ENCODE measurements at places on chromosomes 1 and 21.

DNA sequence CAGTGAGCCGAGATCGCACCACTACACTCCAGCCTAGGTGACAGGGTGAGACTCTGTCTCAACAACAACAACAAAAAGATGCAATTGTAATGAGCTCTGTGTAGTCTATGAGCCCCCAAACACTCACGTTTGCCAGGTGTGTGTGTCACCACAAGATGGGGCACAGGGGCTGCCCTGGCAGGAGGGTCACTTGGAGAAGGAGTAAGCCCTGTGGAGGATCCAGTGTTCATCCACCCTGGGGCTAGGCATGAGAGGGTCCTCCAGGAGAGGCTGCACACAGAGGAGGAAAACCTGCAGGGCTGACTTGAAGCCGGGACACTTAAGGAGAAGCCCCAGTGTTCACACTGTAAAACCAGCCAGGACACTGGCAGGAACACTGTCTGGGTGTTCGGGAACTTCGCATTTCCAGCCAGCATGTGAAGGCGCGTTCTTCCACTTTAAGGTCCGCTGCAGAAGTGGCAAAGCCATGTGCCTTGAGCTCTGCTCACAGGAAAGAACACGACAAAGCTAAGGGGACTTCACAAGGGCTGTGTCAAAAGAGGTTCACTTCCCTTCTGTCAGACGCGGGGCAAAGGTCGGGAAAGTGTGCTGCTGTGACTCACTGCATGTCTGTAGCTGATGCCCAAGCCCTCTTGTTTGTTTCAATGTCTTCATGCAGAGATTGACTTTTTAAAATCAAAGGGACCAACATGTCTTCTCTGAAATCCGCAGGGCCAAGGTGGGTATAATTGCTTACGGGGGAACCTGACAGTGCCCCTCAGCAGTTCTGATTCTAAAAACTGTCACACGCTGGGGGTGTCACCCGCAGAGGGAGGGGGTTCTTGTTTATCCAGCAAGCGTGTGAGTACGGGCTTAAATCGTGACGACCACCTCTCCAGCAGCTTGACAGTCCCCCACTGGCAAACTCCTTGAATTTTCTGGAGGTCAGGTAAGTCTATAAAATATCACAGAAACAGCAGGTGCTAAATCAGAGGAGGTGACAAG is 102.8 kb downstream of the RIPK4 start:
- no peak for DNase-seq

DNA sequence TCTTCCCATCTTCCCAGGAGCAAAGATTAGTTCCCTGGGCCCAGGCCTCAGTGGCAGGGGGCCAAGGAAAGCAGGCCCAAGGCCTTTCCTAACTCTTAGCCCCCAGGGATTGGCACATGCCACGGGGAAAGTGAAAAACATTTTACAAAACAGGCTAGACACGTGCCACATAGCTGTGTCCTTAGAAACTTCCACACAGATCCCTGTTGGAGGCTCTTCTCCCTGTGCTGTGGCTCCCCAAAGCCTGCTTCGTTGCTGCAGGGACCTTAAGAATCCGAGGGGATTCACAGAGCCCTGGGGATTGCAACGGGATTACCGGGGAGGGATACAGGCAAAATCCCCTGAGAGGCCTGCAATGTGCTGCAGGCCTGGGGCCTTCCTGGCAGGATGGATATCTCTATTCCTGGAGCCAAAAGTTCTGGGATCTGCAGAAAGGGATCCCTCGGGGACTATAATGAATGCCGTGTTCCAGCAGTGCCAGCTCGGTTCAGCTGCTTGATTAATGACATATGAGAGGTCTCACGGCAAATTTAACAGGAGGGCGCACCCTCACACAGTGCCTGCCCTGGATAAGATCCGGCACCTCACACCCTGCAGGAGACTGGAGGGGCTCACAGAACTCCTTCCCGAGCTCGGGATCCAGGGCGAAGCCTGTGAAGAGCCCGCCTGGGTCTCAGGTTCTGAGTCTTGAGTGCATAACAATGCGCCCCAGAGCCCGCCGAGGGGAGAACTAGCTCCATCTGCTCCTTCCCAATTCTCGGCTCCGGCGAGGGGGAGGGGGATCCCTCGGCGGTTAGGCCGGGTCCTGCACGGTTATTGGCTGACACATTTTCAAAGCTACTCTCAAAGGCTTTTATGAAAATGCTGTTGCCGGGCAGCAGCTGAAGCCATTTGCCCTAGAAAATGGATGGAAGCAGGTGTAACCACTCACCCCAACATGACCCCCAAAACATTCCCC is 15.3 kb upstream of the RGS8 start:
- no peak for DNase-seq

DNA sequence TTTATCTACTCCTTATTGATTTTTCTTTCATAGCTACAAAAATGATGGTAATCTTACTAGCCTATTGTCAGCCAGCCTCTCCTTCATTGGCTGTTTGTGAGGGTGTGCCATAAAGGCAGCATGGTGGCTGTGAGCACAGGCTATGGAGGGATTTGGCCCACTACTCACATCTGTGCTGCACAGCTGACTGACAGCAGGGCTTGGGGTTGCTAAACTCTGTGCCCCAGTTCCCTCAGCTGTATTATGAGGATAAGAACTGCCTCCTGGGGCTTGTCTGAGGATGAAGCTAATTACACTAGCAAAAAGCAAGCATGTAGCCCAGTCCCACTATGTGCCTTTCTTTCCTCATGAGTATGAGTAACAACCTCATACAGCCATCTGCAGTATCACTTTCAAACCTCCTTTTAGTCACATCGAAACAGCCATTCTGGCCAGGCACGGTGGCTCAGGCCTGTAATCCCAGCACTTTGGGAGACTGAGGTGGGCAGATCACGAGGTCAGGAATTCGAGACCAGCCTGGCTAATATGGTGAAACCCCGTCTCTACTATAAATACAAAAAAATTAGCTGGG is 66.2 kb downstream of the COQ8A start:
- no peak for DNase-seq

- no peak for DNase-seq
Measured at GRCh38 chr1:11914024-11914423, 12.2 kb downstream of the KIAA2013 start.

GRCh38 chr1:79543394-79543793 is 536.9 kb upstream of the ADGRL4 start:
- no peak for DNase-seq

GRCh38 chr1:212232090-212232489 is 53.1 kb upstream of the PPP2R5A start:
- DNase-seq, result no peak

GRCh38 chr1:178501705-178502329 is 5.1 kb upstream of the CLEC20A start:
- DNase-seq, result peak; percentile 44

DNA sequence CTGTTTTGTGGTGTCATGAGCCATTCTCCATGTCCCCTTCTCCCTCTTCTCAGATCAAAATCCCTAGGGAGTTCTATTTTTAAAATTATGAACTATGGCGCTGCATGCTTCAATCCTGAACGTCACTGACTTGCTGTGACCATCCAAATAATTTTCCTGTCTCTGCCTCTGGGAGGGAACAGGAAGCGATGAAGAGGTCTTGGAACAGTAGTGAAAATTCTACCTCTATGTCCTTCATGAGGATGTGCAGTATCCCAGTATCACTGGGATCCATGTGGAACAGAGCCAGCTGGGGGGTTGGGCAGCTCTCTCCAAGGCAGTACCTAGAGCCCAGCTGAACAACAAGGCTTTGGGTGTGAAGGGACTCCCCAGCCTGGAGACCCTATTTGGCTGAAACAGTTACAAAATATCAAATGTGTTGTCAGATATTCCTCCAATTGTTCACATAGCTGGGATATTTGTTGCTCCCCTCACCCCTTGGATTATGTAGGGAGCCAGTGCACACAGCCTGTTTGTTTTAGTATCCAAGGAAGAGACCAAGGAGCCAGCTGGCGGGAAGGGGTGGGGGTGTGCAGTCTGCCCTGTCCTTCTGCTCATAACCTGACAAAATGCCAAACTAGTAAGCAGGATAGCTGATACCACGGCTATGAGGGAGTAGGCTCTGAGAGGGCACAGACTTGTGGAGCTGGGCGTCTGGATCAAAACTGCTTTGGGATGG is 7.6 kb downstream of the DCLRE1B start:
- no peak for DNase-seq

DNA sequence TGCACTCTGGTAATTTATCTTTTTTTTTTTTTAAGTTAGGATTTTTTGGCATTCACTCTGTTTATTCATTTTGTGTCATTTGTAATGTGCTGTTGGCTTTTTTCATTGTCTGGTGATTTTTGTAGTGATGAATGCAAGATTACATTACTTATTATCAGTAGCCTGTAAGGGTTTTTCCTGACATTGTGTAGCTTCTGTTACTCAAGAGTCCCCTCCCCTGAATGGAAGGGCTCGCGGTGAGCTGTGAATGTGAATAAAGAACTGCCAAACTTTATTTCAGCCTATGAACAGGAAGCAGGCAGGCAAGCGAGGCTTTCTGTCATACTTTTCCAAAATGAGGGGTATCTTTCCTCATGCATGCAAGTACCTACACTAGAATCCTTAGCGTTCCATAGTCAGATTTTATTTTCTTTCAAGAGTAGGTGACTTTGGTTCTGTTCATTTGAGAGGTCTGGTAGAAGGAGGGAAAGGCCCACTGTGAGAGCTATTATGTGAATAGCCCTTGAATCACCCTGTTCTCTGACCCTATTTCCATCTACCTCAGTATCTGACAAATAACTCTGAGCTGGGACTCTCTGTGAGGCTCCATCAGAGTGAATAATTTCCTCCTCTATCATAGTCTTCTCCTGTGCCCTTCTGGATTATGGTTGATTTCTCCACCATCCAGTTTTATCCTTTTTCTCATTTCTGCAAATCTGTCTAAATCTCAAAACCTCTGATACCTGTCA is 114.0 kb downstream of the CD247 start:
- no peak for DNase-seq

DNA sequence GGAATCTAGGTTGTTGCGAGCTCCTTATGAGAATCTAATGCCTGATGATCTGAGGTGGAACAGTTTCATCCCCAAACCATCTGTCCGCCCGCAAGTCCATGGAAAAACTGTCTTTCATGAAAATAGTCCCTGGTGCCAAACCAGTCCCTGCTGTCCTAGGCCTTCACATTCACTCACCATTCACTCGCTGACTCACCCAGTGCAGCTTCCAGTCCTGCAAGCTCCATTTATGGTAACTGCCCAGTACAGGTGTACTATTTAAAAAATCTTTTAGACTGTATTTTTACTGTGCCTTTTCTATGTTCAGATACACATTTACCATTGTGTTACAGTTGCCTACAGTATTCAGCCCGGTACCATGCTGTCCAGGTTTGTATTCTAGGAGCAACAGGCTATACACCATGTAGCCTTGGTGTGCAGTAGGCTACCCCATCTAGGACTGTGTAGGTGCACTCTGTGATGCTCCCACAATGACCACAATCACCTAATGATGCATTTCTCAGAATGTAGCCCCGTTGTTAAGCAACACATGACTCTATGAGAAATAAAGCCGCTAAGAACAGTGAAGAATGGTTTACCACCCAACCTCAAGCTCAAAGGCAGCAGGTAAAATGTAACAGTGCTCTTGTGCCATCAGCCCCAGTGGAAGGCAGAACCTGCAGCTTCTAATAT is 2.4 kb downstream of the ECHDC2 start:
- no peak for DNase-seq

DNA sequence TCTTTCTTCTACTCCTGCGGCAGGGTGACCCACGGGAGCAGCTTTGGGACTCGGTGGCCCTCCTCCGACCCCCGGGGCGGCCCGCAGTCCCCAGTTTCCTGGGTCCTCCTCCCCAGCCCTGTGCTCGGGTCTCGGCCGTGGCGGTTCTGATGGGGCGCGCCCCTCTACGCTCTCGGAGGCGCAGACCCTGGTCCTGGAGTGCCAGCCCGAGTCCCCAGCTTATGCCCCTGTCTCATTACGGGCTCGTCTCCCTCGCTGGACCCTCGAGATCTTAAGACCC is 430 bp downstream of the BTG2 start:
- DNase-seq, result no peak

DNA sequence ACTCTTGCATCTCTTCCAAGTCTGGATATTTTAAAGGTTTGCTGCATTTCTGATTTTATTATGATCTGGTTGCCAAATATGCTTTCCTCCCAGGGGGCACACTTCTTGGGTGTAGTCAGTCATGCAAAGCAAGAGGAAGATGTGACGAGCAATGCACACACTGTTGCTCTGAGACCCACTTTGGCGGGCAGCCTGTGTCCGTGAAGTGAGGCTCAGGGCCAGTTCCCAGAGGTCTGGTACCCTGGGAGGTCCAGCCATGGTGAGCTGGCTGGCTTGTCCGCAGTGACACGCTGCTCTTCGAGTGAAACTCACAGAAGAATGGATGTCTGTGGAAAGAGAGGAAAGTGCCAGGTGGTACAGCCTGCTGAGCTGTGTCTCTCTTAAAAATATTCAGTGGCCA is 52.8 kb upstream of the EDN2 start:
- no peak for DNase-seq

- DNase-seq, result peak; percentile 14
Measured at GRCh38 chr1:211738691-211739301, 63.4 kb upstream of the NEK2 start.

- no peak for DNase-seq
Measured at GRCh38 chr1:108803548-108803947, 53.3 kb downstream of the AKNAD1 start.

GRCh38 chr1:39625462-39626273 is 13.8 kb downstream of the HEYL start:
- no peak for DNase-seq

DNA sequence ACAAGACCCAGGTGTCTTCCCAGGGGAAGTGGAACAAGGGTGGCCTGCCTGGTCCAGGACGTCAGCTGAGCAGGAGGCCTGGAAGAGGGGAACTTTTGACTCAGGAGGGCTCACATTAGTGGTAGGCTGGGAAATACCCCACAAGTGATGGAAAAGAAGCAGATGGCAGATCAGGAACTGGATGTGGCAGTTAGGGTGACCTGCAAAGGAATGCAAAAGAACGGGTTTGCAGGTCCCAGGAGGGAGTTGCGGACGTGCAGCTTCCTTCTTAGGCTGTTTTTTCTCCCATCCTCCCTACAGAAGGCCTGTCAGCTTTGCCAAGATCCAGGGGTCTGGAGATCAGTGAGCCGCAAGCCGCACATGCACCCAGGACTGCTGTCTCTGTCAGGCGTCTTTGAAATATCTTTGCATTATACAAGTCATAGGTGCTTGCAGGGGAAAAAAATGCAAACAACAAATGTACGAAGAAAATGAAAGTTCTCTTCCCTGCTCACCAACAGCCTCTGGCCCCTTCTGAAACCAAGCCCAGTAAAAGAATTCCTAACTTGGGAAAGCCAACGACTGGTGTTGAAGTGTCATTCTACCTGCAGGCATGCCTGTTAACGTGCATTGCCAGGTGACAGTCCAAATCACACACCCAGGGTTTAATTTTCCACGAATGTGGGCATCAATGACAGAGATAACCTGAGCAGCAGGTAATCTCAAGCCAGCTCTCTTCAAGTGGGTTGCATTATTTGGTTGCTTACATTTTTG is 34.4 kb downstream of the NENF start:
- DNase-seq, result no peak

GRCh38 chr1:23745515-23745914 is 2.2 kb downstream of the ELOA start:
- no peak for DNase-seq

DNA sequence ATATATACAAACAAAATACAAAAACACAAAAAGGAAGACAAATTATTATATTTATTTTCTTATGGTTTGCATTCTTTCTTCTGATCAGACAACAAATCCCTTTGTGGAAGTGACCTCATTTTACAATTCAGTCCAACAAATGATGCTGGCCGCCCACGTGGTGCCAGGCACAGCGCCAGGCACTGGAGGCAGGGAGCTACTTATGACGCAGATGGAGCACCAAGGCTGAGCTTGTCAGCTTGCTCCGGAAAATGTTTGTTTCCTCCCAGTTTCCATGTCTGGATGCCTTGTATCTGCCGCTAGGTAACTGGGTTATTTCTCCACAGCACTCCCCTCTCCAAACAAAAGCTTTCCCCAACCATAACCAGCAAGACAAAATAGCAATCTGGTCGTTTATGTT is 30.7 kb upstream of the CD34 start:
- DNase-seq, result no peak
